ENCODE measurements at places on chromosomes 16 and 17.

- DNase-seq = no peak
Measured at GRCh38 chr16:89484923-89485679, 5.3 kb downstream of the ANKRD11 start.

GRCh38 chr16:70706948-70707465 lies 21.2 kb upstream of the MTSS2 start:
- no peak for DNase-seq

DNA sequence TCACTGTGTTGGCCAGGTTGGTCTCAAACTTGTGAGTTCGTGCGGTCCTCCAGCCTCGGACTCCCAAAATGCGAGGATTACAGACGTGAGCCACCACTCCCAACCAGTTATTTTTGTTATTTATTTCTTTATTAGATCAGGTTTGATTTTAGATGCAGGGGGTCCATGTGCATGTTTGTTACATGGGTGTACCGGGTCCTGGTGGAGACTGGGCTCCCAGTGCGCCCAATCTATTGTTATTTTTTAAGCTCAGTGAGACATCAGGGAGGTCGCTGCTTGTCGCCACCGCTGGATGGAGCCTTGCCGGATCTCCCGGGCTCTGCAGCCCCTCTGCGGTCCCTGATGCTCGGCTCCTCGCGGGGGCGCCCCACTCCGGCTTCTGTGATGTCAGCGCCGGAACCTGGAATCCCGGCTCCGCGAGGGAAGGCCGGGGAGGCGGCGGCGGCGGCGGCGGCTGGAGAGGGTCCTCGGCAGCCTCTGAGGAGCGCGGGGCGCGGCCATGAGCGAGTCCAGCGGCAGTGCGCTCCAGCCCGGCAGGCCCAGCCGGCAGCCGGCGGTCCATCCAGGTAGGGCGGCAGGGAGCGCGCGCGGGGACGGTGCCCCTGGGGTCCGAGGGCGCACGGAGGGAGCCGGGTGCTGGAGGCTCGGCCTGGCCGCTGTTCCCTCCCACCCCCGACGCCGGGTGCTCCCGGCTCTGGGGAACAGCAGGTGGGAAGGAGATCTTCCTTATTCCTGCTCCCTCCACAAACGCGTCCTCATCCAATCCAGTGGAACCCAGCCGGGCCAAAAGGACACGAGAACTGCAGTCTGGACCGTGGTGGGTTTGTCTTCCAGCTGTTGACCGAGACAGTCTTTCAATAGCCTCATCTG lies at the start of gene TMC7:
TMC7 (plus strand) TSS at position 370 of the 870 bp plus-strand sequence; CDS start at position 500, 130 bp downstream.
- DNase-seq = peak; percentile 92

DNA sequence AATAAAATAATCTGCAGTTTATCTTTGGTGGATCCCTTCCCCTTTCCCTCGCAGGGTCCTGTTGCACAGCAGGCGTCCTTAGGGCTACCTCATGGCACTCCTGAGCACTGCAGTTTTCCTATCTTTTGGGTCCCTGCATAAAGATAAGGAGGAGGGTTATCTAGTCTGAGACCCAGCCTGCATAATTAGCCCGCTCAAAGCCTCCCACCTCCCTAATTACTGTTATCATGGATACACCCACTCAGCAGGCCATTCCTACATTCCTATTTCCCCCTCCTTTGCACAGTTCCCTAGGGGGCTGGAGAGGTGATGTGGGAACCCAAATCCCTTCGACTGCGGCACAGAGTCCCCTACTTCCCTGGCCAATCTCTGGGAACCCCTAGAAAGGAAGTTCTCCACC lies 5.1 kb upstream of the CLUH start:
- no peak for DNase-seq

DNA sequence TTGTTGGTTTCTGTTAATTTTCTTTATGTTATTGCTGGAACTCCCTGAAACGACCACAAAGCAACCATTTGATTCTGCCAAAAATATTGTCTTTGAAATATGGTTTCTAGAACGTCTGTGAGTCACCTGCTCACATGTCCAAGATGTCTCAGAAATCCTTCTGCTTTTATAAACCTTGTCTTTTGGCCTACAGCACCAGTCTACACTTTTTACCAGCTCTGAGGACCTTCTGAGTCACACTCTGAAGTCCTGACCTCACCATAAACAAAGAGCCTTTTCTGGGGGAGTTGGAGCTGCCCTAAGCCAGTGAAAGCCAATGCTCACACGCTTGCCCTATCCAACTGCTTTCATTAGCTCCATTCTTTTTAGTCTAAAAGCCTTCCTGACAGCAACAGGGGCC lies 55.5 kb downstream of the GRIN2A start:
- no peak for DNase-seq

DNA sequence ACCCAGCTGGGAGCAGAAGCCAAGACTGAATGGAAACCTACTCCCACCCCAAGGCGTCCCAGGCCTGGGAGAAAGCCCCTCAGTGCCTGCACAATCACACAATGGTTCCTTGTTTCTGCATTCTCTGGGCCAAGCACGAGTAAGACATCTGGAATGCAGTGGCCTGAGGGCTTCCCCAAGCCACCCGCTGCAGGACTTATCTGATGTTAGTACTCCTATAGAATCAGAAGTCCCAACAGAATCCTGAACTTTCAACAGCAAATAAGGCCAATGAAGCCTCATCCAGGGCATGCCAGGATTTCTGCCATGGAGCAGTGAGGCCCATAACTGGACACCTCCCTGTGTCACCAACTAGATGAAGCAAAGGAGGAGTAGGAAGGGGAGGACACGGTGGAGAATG lies 28.6 kb downstream of the MYO18A start:
- no peak for DNase-seq

- DNase-seq = no peak
Measured at GRCh38 chr16:88846088-88846487, 10.7 kb downstream of the GALNS start.

- DNase-seq = no peak
Measured at GRCh38 chr17:17365476-17366110, 62.4 kb downstream of the NT5M start.

GRCh38 chr16:65172356-65172755 lies 50.5 kb upstream of the CDH11 start:
- DNase-seq = no peak

DNA sequence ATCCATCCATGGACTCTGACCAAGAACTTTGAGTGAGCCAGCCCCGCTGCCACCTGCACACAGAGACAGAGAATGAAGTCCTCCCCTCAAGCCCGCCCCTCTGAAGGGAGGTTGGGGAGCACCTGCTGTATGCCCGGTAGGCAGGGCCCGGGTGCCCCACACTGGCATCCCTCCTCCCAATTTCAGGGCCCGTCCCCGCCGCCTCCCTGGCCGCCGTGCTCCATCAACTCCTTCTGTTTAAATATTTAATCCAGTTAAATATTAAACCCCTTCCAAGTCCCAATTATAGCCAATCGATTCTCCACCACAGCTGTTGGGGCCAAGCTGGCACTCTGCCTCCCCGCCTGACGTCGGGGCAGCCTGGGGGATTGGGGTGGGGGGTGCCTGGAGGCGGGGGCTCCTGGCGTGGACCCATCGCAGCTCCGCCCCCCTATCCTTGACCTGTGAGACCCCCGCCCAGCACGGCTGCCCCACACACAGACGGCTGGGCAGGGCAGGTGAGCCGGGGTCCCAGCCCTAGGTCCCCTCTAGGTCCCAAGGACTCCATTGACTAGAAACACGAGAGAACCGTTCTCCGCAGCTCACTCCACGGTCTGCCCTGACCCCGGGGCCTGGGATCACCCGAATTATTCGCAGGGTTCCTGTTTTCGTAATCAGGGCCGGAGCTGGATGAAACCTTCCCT lies 18.0 kb upstream of the CACNA1H start:
- DNase-seq = no peak

DNA sequence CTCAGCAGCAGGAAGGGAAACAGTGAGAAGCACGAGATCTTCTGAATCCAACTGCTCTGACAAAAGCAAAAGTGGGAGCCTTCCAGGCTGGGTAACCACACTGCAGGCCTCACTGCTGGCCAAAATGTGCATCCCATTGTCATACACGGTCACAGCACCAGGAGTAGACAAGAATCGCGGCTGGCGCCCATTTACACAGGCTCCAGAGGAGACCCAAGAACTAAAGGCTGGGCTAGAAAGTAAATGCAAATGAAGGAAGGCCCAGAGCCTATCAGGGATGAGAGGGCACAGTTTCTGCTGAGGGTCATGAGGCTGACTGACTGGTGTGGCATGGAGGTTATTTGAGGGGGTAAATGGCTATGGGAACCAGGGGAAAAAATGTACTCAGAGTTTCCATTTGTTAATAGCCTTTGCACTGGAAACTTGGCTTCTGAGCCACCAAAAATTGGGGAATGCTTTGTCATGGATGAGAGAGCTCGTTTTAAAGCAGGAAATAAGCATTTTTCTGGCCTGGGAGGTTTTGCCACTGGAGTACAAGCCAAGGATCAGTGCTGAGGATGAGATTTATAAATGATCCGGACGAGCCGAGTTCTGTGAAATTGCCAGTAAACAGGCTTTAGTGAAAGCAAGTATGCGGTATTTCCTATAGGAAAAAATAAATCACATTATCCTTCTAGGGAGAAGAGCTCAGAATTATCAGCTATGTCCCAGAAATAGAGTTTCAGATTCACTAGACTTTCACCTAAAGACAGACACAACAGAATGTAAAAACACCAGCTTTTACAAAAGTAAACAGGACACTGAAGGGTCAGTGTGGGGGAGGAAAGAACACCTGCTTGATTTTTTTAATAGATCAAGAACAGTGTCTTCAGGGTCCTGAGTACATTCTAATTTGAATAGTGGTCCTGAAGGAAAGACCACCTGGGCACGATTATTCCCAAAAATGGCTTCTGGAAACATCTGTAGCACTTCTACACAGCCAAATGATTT lies 66.9 kb upstream of the GSG1L start:
- no peak for DNase-seq

- no peak for DNase-seq
Measured at GRCh38 chr17:75241996-75242460, 19.4 kb downstream of the GGA3 start.

GRCh38 chr17:81385320-81386111 lies 9.7 kb upstream of the BAHCC1 start:
- DNase-seq = no peak
